ENCODE measurements at places on chromosomes 11 and 22.
A peak's percentile ranks its signal among the peaks of the same experiment; 100 is the strongest.

DNA sequence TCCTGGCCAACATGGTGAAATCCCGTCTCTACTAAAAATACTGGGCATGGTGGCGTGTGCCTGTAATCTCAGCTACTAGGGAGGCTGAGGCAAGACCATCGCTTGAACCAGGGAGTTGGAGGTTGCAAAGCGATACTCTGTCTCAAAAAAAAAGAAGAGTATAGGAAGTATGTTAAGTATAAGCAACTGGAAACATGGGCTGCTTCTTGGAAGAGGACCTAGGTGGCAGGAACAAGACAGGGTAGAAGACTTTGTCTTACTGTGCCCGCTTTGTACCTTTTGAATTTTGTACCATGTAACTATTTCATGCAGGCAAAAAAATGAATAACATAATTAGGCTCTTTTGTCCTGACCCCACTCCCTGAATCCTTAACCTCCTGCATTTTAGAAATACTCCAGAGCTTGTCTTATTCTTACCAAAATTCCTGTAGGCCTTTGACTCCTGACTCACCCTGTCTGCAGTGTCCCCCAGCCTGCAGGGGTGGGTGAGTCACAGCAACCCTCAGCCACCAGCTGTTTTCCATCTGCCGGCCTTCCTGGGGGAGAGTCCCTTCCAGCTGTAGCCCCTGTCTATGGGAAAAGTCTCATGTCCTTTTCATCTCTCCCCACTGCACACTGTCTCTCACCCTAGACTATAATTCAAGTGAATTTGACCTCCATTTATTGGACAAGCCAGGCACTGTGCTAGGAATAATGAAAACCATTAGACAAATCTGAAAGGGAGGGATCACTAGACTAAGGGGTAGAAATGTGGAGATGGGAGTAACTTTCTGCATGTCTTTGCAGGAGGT lies 41.8 kb downstream of the TXN2 start:
- DNase-seq = no peak

DNA sequence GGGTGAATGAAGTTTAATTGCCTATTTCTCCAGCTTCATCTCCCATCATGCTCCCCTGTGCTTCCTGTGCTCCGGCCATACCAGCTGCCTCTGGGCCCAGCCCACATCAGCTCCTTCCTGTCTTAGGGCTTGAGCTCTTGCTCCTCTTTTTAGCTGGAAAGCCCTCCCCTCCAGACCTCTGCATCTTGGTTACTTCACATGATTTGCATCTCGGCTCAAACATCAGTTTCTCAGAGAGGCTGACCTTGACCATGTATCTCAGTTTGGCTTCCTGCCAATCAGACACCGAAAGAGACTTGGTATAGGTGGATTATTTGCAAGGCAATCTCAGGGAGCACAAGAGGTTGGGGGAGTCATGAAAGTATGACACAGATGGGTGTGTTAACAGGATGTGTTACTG lies 73.2 kb upstream of the TIMP3 start:
- peak; percentile 20 for DNase-seq

DNA sequence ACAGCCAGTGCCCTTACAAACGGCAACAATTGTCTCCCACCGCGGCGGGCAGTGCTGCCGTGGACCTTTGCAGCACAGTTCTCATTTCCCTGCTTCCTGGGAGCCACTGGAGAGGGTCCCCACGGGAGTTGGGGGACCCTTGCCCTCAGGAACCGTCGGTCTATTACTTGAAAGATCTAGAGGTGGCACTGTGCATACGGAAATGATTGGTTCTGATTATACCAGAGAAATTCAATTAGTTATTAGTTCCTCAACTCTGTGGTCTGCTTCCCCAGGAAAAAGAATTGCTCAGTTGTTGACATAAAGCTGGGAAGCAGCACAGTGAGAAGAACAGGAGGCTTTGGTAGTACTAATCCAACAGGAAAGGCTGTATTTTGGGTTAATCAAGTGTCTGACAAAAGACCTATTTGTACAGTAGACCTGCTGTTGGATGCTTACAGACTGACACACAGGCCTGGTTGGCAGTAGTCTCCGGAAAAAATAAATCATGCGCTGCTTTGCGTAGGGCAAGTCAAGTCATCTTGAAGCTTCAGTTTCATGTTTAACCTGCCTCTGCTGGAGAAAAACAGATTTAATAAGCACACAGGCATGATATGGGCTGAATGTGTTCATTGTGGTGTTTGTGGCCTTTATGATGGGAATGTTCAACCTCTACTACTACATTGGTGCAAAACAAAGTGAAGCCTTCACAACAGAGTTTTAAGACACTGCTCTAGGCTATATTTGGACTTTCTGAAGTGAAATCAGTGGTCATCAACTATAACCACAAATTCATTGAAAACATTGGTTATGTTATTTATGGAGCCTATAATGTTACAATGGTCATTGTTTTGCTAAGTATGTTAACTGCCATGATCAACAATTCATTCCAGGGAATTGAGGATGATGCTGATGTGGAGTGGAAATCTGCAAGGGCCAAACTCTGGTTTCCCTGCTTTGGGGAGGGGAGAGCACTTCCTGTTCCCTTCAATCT lies 54.6 kb upstream of the SC5D start:
- peak; percentile 80 for DNase-seq

DNA sequence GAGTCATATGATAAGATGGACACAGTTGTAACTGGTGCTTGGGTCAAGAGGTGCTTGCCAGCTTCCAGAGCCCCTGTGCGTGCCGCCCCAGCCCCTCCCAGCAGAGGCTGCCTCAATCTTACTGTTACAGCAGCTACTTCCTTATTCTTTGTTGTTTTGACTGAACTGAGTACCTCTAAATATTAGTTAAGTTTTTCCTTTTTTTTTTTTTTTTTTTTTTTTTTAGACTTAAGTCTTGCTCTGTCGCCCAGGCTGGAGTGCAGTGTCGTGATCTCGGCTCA lies 8.8 kb downstream of the ZBED4 start:
- no peak for DNase-seq

DNA sequence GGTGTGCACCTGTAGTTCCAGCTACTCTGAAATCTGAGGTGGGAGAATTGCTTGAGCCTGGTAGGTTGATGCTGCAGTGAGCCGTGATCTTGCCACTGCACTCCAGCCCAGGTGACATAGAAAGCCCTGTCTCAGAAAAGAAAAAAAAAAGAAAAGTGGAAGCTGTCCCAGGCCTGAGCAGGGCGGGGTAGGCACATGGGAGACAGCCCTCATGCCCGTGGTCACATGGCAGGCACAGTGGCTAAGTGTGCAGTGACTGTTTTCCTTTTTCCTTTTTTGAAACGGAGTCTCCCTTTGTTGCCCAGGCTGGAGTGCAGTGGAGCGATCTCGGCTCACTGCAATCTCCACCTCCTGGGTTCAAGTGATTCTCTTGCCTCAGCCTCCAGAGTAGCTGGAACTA lies 7.8 kb downstream of the OTUB1 start:
- DNase-seq = no peak

GRCh38 chr11:65506772-65507505 lies 8.1 kb downstream of the MALAT1 start:
- DNase-seq = peak; percentile 89

- no peak for DNase-seq
Observed at GRCh38 chr11:47372422-47372821, 5.9 kb downstream of the SPI1 start.

GRCh38 chr11:123235656-123236261 lies 40.7 kb upstream of the CLMP start:
- DNase-seq = no peak

- no peak for DNase-seq
Observed at GRCh38 chr11:87600938-87601337, 563.2 kb downstream of the TMEM135 start.

- peak; percentile 13 for DNase-seq
Observed at GRCh38 chr11:1308743-1309497, 512 bp downstream of the TOLLIP start.

DNA sequence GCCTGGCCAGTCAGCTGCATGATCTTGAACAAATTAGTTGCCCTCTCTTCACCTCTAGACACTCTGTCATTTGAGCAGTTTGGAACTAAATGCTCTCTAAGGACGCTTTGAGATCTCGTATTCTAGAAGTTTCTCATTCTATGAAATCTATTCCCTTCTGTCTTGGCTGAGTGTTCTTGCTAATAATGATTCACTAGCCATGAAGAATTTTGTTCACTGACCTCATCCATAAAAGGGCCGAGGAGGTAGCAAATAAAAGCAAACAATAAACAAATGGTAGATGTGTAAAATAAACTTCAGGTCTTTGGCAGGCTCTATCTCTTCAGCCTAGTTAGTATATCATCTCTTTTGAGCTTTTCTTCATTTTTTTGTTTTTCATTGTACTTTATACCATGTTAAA lies 76.6 kb downstream of the USP35 start:
- DNase-seq = no peak

DNA sequence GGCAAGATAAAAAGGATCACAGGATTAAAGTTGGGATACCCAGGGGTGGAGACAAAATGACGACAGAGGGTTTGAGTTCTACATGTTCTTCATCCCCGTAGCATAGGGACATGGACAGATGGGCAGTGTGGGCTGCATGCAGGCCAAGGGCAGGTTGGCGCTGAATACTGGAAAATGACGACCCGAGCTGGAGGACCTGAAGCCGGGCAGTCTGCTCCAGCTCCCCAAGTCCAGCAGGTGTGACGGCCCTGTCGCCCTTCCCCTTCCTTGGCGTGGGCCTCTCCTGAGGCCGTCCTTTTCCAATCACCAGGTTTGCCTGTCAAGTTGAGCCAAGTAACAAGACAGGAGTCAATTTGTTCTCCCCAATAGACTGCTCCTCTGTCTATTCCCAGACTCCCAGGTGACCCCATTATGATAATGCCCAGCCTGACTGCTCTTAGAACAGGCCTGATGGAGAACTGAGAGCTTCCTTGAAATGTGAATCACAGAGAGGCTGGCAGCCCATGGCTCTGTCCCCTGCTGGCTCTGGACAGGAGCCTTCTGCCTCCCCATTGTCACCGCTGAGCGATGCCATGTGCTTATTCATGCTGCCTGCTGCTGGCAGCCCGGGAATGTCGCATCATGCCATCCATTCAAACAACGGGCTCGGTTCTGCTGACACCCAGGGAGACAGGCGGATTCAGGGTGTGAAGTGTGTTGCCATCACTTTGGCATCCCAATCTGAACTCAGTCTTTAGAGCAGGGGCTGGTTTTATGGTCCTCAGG lies 392.1 kb downstream of the NTM start:
- DNase-seq = no peak

DNA sequence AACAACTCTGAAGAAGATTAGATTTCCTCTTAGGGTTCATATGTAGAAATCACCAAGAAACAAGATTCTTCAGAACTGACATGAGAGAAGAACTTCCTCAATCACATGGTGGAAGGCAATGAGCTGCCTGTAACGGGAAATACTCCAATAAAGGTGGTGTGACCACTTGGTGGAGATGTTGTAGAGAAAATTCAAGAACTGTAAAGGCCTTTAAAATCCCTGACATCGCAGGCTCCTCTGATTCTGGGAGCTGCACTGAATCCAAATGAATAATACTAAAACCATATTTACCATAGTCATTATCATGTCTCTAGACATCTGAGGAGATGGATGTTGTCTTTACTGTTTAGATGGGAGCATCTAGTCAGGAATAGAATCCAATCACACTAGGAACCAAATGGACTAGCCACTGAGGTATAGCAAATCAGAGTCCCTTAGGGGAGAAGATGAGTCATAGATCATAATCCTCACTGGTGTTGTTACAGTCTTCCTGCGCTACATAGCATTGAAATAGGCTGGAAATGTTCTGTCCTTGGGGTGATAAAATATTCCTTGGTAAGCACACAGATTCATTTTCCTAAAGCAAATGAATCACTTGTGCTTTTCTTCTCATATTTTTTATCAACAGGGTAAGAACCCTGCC lies 321.6 kb upstream of the TENM4 start:
- no peak for DNase-seq

- peak; percentile 83 for DNase-seq
Observed at GRCh38 chr11:70437111-70437784, 38.9 kb downstream of the CTTN start.

GRCh38 chr22:48975316-48975741 lies 852.3 kb downstream of the BRD1 start:
- no peak for DNase-seq

DNA sequence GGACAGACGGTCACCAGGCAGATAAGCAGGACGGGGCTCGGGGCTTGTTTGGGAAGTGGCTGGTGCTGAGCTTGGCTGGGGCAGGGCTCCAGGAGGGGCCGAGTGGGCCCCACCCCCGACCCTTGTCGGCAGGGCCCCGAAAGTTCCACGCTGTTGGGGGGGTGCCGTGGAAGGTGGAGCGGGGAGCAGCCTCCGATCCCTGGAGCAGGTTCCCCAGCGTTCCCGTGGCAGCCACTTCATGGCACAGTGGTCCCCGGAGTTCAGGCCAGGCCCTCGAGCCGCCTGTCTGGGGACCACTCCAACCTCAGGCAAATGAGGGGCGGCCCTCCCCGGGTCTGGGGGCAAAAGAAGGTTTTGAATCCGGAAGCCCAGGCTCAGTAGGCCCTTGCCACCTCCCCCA lies 46.7 kb upstream of the PPARA start:
- DNase-seq = no peak

DNA sequence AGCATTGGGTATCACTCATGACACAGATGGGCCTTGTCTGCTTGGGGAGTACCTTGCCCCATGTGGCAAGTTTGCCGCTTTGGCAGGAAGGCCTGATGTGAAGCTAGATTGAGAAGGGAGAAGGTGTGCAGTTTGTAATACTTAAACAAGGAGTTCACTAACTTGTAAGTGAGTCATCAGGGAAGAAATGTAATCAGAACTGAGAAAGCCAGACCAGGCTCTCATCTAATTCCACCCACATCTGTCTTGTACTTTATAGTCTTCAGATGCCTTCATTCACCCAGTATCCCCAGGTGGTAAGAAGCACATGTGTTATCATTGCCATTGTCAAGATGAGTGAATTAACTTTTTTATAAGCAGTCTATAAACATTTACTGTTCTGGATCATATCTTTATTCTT lies 116.0 kb upstream of the DDI1 start:
- DNase-seq = peak; percentile 26

DNA sequence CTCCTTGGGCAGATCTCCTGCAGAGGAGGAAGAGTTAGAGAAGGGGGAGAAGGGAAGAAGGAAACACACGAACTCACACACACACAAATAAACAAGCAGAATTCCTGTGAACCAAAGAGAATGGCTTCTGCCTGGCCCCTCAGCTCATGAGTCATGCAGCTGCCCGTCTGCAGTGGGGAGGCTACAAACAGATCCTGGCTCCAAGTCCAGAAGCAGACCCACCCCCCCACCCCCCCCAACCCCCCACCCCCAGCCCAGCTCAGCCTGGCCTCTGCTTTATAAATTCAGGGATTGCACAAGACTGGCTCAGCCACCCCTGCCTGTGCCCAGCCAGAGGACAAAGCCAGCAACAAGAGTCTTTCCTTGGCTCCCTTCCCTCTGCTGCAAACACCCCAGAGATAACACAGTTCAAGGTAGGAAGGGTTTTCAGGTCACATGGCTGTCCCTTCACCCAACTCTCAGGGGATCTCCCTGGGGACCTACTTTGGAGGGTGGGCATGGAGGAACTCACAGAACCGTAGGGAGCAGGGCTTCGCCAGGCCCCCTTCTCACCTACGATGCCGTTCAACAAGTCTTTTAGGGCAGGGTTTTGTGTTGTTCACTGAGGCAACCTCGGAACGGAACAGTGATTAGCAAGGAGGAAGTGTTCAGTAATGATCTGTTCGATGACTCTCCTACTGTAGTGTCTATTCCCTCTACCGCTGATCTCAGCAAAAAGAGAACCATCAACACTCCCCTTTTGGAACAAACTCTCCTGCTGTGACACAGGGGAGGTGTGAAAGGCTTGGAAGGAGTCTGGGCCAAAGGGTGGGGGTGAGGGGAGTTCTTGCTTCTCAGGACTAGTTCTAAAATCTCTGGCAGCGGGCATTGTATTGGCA lies 35.5 kb downstream of the RPL27A start:
- DNase-seq = peak; percentile 29

GRCh38 chr11:112229746-112230433 lies 3.7 kb downstream of the PTS start:
- DNase-seq = no peak

All from GM12865 (cell line).